H54 (cell line): ENCODE measurements at places on chromosomes 16 and 17.

DNA sequence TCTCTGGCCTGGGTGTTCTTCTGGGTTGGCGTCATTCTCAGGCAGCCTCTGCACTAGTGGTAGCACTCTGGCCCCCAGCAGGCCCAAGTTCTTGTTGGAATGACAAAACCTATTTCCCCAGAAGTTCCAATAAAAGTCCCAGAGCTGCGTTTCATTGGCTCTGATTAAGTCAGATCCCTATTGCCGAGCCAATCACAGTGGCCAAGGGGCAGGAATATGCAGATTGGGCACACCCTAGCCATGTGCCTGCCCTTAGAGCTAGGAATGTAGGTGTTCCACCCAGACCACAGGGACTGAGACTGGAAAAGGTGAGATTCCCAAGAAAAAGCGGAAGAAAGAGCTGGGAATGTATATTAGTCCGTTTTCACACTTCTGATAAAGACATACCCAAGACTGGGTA is 44.9 kb upstream of the POLR3E start:
- DNase-seq = no peak

GRCh38 chr17:76902476-76902875 is 34.3 kb downstream of the MGAT5B start:
- no peak for DNase-seq

DNA sequence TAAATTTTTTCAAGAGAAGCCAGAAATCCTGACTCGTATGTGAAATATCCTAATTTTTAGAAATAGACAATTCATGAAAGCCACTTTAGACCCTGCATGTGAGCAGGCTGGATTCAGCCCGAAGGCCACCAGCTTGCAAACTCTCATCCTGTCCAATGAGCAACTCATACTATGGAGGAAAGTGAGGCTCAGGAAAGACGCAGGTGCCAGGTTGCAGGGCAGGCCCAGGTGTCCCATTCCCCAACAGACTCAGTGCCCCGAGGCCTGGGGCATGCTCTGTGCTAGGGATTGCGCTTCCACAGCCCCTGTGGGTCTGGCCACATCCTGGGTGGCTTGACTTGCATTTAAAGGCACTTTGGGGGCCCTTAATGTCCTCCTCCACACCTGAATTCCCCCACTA is 16.7 kb upstream of the RASD1 start:
- DNase-seq = no peak

DNA sequence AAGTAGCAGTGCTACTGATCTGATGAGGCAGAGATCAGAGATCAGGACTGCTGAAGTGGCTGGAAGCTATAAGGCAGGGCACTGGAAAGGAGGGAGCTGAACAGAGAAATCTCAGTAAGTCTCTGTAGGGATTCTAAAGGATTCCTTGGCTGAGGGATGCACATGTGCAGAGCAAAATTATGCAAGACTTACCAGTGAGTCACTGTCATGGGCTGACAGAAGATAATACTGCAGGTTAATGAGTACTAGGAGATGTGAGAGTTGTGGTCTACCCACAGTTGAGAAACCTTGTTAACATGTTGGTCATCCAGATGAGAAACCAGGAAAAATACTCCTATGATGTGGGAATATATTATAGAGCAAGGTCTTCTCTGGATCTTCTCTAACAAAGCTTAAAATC is 378.1 kb downstream of the HAPSTR1 start:
- no peak for DNase-seq

DNA sequence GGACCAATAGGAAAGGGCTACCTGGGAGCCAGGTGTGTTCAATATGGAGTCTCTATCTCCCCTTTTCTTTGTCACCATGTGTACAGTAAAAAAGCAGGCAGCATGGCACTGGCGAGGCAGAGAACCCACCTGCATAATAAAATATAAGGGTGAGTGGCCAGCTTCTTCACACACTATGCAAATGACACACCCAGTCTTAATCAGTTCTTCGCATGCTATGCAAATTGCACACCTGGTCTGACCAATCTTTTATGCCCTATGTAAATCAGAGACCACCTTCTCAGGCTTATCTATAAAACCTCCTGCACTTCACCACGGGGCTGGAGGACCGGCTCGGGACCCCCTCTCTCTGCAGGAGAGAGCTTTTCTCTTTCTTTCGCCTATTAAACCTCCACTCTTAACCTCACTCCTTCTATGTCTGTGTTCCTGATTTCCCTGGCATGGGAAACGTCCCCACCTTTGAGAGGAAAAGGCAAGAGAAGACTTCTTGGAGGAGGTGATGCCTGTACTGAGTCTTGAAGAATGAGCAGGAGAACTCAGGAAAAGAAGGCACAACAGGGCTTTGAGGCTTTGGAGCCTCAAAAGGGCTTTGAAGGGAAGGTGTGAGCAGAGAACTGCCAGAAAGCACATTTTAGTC is 502.1 kb downstream of the GRIN2A start:
- DNase-seq = no peak

DNA sequence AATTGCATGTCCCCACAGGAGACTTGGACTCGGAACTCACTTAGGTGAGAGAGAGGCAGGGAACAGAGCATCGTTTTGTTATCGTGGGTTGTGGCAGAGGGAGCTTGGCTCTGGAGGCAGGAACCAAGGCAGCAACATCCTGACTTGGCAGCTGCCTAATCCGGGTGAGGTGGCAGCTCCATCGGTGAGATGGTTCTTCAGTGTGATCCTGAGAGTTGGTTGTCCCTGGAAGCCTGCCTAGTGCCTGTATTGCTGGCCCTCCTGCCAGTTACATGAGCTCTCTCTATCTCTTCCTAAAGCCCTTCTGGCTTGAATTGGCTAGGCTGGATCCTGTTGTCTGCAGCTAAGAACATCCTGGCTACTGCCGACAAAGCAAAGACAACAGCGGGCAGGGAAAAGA is 19.9 kb upstream of the SEC14L1 start:
- no peak for DNase-seq

DNA sequence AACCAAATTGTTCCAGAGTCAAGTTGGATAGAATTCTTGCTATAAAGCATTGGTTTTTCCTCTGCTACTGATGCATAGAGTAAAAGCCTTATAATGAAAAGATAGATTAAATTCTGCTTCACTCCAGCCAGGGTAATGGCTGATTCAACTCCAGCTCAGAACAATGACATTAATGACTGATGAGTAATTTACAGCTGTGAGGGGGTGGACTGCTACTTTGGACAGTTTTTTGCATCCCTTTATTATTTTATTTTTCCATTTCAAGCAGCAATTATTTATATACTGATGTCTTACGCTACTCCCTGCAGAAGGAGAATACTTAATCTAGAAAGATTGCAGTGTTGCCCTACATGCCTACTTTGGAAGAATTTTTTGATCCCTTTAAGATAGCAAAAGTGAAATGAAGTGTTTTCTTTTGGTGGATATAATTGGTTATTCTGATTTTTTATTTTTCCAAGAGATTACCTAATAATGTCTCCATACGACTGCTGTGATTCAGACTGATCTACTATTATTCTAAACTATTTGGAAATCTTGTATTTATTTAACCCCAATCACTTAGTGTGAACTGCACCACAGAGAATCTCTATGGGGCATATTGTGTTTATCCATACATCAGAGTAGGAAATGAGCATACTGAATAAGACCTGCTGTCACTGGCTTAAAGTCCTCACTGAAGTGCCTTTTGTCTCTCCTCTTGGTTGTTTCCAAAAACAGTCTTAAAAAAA is 149.5 kb downstream of the TRIM37 start:
- DNase-seq = no peak

DNA sequence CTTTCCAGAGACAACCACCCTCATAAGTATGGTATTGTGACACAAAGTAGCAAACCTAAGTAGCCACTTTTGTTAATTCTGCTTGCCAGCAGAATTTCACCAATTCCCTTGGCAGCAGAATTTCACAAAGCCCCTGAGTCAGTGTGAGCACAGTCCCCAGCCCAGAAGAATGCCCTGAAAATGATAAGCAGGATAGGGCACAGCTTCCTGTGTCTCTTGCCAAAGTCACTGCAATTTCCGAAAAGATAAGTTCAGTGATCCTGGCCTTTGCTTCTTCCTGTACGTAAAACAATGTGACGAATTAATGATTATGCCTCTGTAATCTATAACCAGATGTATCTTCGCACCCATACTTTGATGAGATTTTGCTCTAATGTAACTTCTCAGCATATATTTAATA is 16.0 kb upstream of the WIPF2 start:
- DNase-seq = no peak
